ENCODE measurements at places on chromosomes 3 and 15. TPM values are rescaled to one million over a fixed set of nuclear protein-coding genes. Genes with fewer than 3 reads are reported as not detected.
A peak's percentile ranks its signal among the peaks of the same experiment; 100 is the strongest.

GHRL gene
- 3.6 TPM for total RNA-seq

SLC28A1 gene
- total RNA-seq: 0.26 TPM

APOD gene
- 463 TPM for total RNA-seq

GOLGA6A gene
- not detected for total RNA-seq

GLDN gene
- 5.6 TPM for total RNA-seq

GOLGA8K gene
- 0.78 TPM for total RNA-seq

NEDD4 gene
- total RNA-seq: 3.0 TPM

- peak; percentile 19 for DNase-seq
These were observed 471.8 kb downstream of the MFSD1 start for GRCh38 chr3:159273608-159274007.

DNA sequence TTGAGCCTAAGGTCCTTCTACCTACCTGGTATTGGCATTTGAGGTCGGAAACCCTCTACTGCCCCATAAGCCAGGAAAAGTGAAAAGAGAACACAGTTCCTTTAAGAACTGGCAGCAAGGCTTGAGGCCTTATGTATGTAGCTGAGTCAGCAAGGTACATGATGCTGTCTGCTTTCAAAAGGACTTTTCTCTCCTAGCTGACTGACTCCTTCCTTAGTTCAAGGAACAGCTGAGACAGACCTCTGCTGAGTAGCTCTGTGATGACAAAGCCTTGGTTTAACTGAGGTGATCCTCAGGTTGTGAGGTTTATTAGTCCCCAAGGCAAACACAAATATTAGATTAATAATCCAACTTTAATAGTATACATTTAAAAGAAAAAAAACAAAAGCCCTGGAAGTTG, 45.8 kb downstream of the ADPGK start:
- DNase-seq: no peak

GRCh38 chr3:140164156-140164555, 229.2 kb downstream of the CLSTN2 start:
- no peak for DNase-seq

GRCh38 chr3:31546162-31546561, 13.4 kb downstream of the STT3B start:
- DNase-seq: no peak

DNA sequence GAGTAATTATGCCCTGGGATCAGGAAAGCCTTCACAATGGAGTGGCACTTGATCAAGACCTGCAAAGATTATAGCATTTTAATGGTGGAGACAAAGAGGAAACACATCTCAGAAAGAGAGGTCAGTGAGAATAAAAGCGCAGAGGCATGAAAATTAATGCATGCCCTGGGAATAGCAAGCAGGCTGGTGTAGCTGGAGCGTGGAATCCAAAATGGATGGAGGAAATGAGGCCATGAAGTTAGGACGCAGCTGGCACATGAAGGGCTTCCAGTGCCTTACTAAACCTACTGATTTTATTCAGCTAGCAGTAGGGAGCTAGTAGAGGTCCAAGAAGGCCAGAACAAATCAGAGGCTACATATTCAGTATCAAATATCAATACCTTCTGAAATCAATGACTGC, 38.1 kb downstream of the TMEM212 start:
- no peak for DNase-seq

GRCh38 chr3:163384383-163384782, 1693.9 kb downstream of the SI start:
- DNase-seq: no peak

DNA sequence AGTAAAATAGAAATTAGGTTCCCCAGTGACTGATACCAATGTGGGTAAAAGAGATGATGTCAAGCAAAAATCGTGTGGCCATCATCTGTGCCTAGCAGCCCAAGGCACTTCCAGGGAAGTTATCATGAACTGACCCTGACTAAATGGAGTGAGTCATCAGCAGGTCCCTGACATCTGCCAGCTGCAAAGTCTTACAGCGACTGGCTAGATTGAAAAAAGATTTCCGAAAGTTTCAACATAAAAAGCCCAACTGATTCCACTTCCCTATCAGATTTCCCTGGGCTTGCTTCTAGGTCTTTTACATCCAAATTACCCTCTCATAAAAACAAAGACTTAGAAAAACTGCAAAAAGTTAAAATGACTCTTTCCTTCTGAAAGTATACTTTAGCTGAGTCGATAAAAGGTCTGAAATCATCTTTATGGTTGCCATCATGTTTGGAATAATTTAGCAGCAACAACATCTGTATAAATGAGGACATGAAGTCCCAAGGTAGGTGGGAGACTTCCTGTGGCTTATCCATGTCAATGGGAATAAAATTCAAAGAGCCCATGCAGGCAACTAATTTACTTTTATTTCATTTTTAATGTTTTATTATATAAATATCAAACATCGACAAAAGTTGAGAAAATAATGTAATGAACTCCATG, 342.8 kb downstream of the ERC2 start:
- peak; percentile 5 for DNase-seq

- no peak for DNase-seq
These were observed 90.3 kb downstream of the PLCL2 start for GRCh38 chr3:16975083-16975482.

GRCh38 chr3:72996121-72996472, 514 bp upstream of the PPP4R2 start:
- DNase-seq: no peak

DNA sequence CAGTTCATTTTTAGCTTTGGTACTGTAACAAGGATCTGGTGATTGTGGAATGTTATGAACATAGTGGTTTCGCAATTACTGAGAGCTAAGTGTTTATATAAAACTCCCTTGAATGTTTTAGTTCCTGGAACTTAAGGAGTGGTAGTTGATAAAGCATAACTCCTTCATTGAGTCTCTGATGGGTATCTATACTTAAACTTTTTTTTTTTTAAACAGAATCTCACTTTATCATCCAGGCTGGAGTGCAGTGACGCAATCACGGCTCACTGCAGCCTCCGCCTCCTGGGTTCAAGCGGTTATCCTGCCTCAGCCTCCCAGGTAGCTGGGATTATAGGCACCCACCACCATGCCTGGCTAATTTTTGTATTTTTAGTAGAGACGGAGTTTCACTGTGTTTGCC, 11.3 kb downstream of the PRKCI start:
- DNase-seq: no peak

DNA sequence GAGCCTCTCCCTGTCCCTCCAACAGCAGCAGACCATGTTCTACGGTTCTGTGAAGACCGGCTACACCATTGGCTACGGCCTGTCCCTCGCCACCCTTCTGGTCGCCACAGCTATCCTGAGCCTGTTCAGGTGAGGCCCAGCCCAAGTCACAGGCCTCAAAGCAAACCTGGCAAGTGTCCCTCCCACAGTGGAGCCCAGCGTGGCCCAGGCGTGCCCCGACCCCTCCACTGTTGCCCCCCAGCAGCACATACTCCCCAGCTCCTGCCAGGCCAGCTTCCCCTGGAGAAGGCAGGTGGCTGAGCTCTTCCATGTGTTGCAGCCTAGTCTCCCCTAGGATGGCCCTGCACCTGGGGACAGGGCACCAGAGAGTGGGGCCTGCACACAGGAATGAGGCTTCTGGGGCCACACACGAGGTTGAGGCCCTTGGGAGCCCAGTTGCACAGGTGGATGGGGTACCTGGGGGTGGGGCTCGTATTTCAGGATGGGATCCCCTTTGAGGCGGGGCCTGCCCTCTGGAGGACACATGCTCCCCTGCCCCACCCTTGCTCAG, 25.0 kb downstream of the VIPR1 start:
- DNase-seq: no peak
